ENCODE measurements at places on chromosomes 7 and 10.

- no peak for DNase-seq
Observed at GRCh38 chr10:523925-524324, 165.5 kb downstream of the DIP2C start.

- no peak for DNase-seq
Observed at GRCh38 chr7:131525820-131526219, 30.6 kb downstream of the PODXL start.

- DNase-seq = no peak
Observed at GRCh38 chr7:37429435-37429791, 19.3 kb downstream of the ELMO1 start.

- DNase-seq = no peak
Observed at GRCh38 chr10:122152544-122152943, 118.6 kb upstream of the BTBD16 start.

- DNase-seq = no peak
Observed at GRCh38 chr7:88226886-88227516, 7.2 kb upstream of the SRI start.

DNA sequence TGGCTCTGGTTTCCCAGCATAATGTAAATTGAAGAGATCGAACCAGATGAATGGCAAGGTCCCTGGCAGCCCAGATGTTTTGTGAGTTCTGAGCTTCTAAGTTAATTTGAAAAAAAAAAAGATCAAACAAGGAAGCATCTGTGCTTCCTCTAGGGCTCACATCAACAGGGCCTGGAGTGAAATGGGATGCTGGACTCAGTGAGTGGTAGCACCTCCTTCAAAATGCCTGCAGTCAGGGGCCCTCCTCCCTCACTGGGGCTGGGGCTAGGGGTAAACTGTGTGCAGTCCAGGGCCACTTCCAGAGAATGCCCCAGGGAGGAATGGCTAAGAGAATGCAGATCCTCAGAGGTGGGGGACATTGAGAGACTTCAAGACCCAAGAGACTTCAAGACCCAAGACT is 6.0 kb upstream of the CUEDC2 start:
- no peak for DNase-seq

DNA sequence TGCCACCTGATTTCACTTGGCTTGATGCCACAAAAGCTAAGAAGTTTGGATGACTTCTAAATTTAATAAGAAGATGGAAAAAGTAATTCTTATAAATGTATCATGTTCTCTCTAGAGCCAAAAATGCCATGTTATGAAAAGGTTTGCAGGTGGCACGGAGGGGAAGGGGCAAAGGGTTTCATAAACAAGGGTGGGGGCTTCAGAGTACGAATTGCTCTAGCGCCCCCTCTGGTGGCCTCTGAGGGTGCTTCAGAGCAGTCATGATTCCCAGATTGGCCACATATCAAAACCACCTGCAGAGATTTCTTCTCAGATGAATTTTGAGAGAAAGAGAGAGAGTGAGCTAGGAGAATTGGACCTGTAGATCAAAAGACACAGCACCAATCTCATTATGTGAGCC is 208.6 kb upstream of the YAE1 start:
- DNase-seq = no peak
